ENCODE measurements at places on chromosomes 12 and 14.
A peak's percentile ranks its signal among the peaks of the same experiment; 100 is the strongest.

- peak; percentile 39 for DNase-seq
Measured at GRCh38 chr12:113796066-113796827, 169.9 kb downstream of the RBM19 start.

- no peak for DNase-seq
Measured at GRCh38 chr14:91419044-91419397, 1.4 kb upstream of the CCDC88C start.

GRCh38 chr14:99821519-99822508 is 28.6 kb downstream of the EML1 start:
- DNase-seq: peak; percentile 88

DNA sequence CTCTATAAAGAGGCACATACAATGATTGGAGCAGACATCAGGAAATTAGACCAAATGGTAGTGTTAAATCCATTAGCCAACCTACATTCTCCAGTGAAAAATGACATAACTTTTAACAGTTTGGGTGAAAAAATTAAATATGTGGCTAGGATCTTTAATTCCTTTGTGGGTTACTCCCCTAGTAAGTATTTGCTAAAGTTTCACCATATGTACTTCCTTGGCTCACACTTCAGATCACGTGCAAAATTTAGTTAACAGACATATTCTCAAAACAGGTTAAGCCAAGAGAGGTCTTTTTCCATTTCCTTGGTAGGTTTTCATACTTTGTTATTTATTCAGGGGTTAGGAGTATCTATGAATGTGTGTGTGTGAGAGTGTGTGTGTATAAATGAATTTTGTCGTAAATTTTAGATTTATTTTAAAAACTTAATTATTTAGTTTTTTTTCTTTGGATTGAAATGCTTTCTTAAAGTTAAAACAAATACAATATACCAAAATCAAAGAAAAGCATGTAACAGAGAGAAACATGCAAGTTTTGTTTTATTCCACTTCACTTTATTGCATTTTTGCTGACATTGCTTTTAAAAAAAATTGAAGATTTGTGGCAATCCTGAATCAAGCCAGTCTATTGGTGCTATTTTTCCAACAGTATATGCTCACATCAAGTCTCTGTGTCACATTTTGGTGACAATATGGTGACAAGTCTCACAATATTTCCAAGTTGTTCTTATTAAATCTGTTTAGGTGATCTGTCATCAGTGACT is 258.7 kb downstream of the FLRT2 start:
- no peak for DNase-seq

DNA sequence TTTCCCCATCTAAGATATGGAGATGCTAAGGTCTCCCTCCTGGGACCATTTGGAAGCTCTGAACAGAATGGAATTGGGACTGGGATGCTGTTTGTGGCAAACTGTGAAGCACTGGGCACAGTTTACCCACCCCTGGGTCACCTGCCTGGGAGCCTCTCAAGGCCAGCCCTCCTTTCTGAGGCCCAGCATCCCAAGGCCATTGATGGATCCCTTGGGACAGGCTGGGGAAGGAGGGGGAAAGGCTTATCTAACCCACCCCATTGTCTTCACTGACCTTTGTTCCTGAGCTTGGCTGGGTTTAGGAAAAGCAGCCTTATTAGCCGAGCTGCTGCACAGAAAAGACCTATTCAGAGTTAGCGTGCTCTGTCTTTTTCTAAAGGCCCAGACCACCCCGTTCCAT is 5.2 kb downstream of the CCDC85C start:
- DNase-seq: no peak

GRCh38 chr12:62346817-62347216 is 86.6 kb downstream of the USP15 start:
- DNase-seq: no peak

- DNase-seq: no peak
Measured at GRCh38 chr14:99527427-99528076, 46.3 kb downstream of the CCNK start.

GRCh38 chr12:111274777-111275176 is 94.1 kb downstream of the PHETA1 start:
- DNase-seq: no peak

GRCh38 chr12:101823891-101824290 is 6.9 kb downstream of the GNPTAB start:
- peak; percentile 58 for DNase-seq
